ENCODE measurements at places on chromosomes 2 and 18. TPM values are rescaled to one million over a fixed set of nuclear protein-coding genes. Genes with fewer than 3 reads are reported as not detected.

The DSG1 gene
- not detected for total RNA-seq

The SLC4A5 gene
- 0.11 TPM for total RNA-seq

The RASGRP3 gene
- total RNA-seq = 1.6 TPM

The SNRNP27 gene
- 157 TPM for total RNA-seq

DNA sequence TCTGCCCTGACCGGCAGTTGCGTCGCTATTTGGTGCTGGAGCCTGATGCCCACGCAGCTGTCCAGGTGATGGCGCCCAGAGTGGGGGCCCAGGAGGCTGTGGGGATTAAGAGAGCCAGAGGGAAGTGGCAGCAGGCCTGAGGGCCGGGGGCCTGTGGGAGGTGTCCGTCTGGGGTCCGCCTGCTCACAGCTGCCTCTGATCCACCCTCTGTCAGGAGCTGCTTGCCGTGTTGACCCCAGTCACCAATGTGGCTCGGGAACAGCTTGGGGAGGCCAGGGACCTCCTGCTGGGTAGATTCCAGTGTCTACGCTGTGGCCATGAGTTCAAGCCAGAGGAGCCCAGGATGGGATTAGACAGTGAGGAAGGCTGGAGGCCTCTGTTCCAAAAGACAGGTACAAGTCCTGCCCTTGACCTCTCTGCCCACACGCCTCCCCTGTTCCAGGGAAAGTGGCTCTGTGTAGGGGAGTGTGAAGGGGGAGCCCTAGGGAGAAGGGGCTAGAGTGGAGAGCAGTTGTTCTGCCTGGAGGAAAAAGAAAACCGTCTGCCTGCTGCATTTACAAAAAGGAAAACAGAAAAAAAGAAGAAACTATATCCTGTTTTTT is 11.6 kb downstream of the STK11IP start:
- H3K27me3 ChIP-seq = no peaks in the 10 kb centered on the region
- no peak overlapping the region for H3K27ac ChIP-seq
- no peaks in the 10 kb centered on the region for H3K4me1 ChIP-seq
- H3K4me3 ChIP-seq = no peak overlapping the region
- no peak for DNase-seq
- peaks cover 80% of the 10 kb centered on the region for H3K36me3 ChIP-seq

- no peak overlapping the region for H3K27ac ChIP-seq
- no peak for DNase-seq
- H3K4me1 ChIP-seq = no peaks in the 10 kb centered on the region
- H3K4me3 ChIP-seq = no peak overlapping the region
Observed at GRCh38 chr18:34543945-34544344, 166.2 kb upstream of the DTNA start.

DNA sequence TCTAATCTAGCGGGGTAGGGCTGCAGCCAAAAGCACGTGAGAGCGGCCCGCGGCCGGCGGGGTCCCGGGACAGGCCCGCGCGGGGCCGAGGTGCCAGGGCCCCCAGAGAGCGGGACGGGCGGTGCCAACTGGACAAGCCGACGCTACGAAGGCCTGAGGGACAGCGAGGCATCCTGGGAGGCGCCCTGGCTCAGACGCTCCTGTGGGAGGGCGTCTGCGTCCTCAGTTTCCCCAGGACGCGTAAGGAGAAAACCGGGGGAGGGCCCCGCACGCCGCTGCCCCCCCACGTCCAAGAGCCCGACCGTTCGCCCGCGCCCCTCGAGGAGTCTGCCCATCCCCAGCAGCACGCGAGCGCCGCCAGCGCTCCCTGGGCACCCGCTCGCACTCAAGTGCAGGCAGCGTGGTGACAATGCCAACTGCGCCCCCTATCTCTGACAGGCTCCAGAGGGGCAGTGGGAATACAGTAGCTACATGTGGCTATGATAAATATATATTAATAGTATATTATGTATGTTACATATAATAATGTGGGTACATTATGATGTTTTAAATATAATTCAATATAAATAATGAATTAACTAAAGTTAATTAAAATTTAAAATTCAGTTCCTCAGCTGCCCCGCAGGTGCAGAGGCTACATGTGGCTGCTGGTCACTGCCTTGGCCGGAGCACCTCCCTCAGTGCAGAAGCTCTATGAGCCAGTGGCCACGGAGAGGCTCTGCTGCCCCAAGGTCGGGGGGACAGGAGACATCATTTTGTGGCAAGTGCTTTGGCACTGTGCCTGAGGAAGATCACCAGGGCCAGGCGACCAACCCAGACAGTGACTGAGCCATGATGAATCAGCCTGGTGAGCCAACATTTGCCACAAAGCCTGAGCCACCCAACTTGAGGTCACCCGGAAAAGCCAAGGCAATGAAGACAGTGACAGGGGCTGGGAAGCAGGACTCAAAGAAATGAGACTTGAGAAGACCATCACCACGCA is 5.5 kb upstream of the SFT2D3 start:
- DNase-seq = peak; percentile 85
- peak overlapping the region; percentile 63 for H3K4me3 ChIP-seq
- peak overlapping the region; percentile 93 for H3K27ac ChIP-seq
- peaks cover 6% of the 10 kb centered on the region for H3K4me1 ChIP-seq
- H3K27me3 ChIP-seq = no peaks in the 10 kb centered on the region
